Left ventricle myocardium inferior (tissue), 1 donor: ENCODE measurements at places on chromosomes 2 and 18.

DNA sequence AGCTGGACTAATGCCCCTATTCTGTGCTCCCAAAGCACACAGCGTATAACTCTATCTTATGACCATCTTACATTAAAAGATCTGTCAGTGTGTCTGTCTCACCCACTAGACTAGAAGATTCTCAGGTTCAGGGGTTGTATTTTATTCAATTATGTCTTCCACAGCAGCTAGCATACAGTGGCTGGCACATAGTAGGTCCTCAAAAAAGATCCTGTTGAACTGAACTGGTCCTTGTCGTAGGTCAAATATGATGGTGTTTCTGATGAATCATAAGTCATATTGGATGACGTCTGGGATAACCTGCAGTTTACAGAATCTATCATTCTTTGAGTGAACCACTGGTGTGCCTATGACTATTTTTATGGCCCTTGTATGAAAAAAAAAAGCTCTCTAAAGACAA is 11.3 kb upstream of the TTC39C start:
- no peak for DNase-seq

DNA sequence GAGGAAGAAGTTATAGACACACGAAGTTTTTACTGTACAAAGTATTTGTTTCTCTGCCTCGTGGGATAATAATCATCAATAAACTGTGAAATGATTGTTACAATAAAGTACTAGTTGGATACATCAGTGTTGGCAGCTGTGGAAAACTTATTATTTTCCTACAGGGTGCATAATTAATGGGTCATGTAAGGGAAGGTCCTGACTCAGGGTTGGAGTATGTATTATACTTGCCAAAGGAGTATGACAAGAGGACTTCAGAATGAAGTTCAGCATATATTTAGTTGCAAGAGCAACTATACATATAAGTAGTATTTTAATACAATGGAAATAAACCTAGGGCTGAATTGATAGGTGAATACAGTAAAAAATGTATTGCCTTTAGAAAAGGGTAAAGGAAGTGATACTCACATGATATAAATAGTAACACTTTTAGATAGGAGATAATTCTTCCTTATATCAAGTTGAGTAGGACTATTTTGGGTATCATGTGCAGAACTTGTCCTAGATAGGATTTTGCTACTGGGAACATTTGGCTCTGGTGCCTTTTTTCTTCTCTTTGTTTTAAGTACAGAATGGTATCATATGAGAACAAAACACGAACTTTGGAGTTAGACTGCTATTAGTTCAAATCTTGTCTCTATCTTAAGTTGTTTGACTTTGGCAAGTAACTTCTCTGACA is 79.1 kb downstream of the PLCL1 start:
- DNase-seq, result no peak

DNA sequence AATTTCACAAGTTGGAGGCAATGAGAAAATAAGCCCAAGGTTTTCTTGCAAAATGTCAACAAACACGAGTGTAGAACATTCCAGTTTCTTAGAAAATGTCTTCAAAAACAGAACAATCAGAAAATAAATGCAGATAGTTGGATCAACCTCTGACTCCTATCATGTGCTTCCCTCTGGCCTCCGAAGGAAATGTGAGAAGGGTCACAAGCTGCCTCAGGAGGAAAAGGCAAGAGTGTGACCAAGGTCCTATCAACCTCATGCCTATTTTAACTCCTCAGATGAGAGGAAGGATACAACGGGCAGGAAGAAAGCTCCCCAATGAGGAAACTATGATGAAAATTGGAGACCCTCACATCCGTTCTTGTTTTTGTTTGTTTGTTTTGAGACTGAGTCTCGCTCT is 7.9 kb downstream of the SCYGR5 start:
- no peak for DNase-seq

DNA sequence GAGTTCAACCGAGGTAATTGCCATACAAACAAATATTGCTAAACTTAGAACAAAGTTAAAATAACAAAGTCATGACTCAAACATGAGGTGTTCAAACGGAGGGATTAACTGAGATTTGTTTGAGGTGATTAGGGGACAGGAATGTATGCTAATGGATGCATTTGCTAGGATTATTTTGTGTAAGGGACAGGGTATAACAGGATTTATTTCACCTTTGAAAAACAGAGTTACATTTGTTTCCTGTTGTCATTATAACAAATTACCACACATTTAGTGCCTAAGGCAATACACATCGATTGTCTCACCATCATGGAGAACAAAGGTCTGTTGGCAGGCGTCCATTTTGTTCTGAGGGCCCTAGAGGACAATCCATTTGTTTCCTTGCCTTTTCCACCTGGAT is 304.3 kb upstream of the CNTNAP5 start:
- no peak for DNase-seq

DNA sequence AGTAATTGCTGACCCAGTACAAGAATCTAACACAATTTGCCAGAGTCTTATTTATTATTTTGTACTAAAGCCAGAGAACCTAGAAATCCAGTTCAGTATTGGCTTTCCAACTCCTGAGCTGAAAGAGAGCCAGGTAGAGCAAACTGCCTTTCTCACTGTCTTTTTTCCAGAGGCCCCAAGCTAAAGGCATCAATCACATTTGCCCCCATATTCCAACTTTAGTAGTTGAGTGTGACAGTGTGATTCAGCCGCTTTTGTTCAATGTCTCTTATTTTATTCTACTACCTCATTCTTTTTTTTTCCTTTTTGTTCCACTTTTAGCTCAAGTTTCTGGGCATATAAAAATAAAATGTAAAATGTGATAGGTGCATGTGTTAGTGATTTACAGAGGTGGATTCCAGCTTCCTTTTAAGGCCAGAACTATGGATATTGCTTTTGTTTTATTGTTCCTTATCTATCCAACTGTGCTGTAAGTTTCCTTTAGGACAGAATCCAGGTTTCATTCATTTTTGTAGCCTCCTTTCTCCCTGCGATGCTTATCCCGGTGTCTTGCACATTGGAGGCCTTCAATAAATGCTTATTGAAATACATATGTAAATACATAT is 153.0 kb downstream of the ZEB2 start:
- no peak for DNase-seq

DNA sequence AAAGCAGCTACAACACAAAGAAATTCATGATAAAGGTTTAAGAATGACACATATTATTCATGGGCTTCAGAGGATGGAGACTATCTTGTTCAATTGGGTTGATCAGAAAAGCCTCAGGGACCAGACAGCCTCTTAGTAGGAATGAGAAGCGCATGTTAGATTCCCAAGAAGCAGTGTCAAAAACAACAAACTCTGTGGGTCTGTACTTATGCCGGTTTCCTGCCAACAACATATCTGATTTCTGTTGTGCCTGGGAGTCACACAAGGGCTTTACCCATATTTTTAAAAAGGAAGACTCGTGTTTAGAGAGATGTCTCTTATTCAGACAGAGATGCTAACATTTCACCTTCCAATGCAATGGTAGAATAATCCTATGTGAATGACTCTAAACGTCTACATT is 2180.6 kb upstream of the CELF4 start:
- DNase-seq, result no peak

GRCh38 chr2:40363231-40363630 is 88.7 kb downstream of the SLC8A1 start:
- no peak for DNase-seq

DNA sequence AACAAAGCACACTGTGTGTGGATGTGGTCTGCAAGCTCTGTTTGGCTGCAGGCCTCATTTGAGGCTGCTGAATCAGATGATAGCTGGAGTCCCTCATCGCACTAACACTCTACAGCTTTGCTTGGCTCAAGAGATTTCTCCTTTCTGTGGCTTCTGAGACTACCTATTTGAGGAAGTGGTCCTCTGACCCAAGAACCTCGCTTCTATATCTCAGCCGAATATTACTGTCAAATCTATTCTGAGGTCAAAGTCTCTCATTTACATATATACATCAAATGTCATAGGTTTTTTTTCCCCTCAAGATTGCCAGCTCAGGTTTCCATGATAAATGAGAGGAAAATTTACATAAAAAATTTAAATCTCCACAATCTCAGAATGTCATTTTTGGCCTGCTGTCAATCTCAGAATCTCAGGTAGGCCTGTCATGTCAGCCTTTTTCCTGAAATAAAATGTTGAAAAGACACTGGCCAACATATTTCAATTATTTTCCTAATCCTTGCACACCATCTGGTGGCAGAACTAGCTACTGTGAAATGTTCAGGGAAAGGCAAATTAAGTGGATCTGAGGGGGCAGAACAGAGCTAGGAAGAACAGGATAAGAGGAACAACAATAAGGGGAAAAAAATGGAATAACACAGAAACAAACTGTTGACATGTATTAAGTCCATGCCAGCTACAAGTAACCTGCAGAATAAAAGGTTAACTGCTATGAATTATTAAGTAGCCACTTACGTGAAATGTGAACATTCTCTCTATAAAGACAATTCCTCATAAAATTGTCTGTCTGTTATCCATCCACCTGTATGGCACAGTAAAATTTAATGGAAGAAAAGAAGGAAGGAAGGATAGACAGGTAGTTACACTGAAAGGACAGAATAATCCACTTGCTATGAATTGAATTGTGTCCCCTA is 39.3 kb downstream of the AP1S3 start:
- no peak for DNase-seq

- no peak for DNase-seq
Measured at GRCh38 chr18:3554811-3555427, 104.9 kb downstream of the TGIF1 start.

- no peak for DNase-seq
Measured at GRCh38 chr2:241873081-241873802, 3.7 kb downstream of the RTP5 start.

DNA sequence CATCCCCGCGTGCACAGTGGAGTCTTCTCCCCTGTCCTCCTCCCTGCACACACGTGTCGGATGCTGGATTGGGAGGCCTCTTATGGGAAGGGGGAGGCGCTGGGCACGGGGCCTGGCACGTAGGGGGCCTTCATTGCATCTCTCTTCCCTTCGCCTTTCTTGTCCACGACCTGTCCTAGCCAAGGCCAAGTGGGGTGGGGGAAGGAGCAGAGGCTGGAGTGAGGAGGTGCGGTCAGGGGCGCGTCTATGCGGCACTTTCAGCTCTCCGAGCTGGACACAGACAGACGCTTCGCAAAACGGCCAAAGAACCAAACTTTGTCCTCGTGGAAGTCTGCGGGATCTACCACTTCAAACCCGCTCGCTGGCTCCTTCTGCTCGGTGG is 13.4 kb downstream of the ALPG start:
- DNase-seq, result no peak

DNA sequence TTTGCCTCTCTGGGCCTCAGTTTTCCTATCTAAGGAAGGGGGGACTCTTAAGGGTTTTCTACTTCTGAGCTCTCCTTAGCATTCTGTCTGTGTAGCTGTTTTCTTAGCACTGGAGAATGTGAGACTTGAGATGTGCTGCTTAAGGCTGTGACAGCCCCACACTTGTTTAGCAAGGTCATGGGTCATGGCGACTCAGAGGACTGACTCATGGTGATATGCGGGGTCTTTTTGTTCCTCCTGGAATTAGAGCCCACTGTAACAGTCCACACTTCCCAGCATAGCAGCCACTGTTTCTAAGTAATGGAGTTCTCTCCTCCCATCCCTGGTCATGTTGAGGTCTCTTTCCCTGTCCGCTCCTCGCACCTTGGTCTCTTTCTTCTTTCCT is 4.1 kb upstream of the LPIN1 start:
- no peak for DNase-seq

- DNase-seq, result no peak
Measured at GRCh38 chr2:68689553-68690537, 44.8 kb upstream of the ARHGAP25 start.

GRCh38 chr2:65413610-65414009 is 18.8 kb downstream of the SPRED2 start:
- no peak for DNase-seq

GRCh38 chr2:178191004-178191508 is 3.3 kb upstream of the OSBPL6 start:
- DNase-seq, result no peak

DNA sequence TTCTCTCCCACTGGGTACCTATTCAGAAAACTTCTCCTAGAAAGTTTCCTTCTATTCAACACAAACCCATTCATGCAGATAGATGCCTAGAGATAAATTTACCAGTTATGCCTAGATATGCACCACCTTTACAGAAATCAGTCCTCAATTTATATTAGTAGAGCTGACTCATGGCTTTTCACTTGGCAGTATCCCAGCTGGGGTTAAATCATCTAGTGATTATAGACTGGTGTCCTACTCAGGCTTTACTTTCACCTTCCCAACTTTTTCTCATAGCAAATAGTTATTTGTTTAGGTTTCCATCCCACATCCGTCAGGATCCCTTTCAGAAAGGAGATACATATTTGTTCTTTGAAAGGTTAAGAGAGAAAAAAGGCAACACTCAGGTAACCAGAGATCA is 124.5 kb downstream of the AQP4 start:
- no peak for DNase-seq

GRCh38 chr2:58387701-58388100 is 146.6 kb upstream of the FANCL start:
- no peak for DNase-seq

- DNase-seq, result no peak
Measured at GRCh38 chr2:58709274-58709673, 468.1 kb upstream of the FANCL start.

- DNase-seq, result peak; percentile 46
Measured at GRCh38 chr18:49628881-49629795, 67.3 kb downstream of the LIPG start.

DNA sequence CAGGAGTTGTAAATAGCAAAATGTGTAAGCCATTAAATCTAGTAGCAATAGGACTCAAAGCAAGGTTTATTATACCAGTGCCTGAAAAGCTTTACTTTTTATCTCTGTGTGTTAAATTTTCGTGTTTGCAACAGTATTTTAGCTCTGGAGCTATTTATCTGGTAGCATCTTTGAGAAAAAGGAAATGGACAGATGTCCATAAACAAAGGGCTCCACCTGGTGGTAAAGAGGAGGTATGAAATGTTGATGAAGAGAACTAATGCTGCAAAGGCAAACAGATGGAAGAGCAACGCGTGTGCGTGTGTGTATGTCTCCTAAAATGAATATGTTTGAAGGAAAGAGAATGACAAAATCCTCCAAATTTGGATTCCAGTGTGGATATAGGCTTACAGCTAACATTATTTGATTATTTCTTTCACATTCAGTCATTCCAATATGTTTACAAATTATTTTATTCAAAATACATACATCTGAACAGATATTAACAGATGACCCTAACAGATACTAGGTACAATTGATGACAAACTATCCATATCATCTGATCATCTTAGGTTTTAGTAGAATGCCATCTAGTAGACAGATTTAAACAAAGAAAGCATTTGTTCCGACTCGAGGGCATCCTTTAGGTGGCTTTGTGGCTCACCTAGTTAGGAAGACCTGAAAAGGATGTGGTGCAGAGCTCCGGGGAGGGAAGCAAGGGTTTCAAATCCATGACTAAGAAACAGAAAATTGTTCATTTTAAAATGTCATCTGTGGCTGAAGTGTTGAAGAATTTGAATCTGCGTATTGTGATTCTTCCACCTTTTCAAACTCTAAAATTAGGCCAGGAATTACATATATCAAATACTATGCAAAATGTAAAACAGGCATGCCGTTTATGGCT is 383.3 kb downstream of the MTX2 start:
- no peak for DNase-seq

GRCh38 chr2:121205321-121205942 is 79.6 kb downstream of the TFCP2L1 start:
- DNase-seq, result no peak

GRCh38 chr2:64770781-64771334 is 117.1 kb upstream of the SERTAD2 start:
- DNase-seq, result peak; percentile 31

- peak; percentile 62 for DNase-seq
Measured at GRCh38 chr2:235779444-235779896, 285.6 kb downstream of the AGAP1 start.
